Melanocyte of skin (primary cell): ENCODE measurements at places on chromosomes 4 and X. TPM values are rescaled to one million over a fixed set of nuclear protein-coding genes. Genes with fewer than 3 reads are reported as not detected.

The OR13H1 gene
- total RNA-seq: not detected in 2 replicates

The C4orf51 gene
- not detected in 2 replicates for total RNA-seq

The SPARCL1 gene
- 0.31 TPM in 1 of 2 replicates, not detected in the other for total RNA-seq

The NPY1R gene
- not detected in 2 replicates for total RNA-seq

The USP51 gene
- 7.9 and 8.0 TPM in 2 replicates for total RNA-seq

The PLS3 gene
- total RNA-seq: 152 and 188 TPM in 2 replicates

The PNMA3 gene
- not detected in 2 replicates for total RNA-seq

The GABRE gene
- not detected in 2 replicates for total RNA-seq

The PNMA6E gene
- not detected in 2 replicates for total RNA-seq

The MTM1 gene
- 13.0 and 14.8 TPM in 2 replicates for total RNA-seq

The ITIH6 gene
- total RNA-seq: under 0.01 TPM in 1 of 2 replicates, not detected in the other

The ESX1 gene
- not detected in 2 replicates for total RNA-seq

The ZNF711 gene
- total RNA-seq: 0.34 and 0.73 TPM in 2 replicates

The KLF8 gene
- total RNA-seq: 3.8 and 5.1 TPM in 2 replicates

The HTN1 gene
- not detected in 2 replicates for total RNA-seq

The PAGE5 gene
- not detected in 2 replicates for total RNA-seq

The FAM13A gene
- 28.6 and 31.0 TPM in 2 replicates for total RNA-seq

The TIGD4 gene
- 1.7 and 1.8 TPM in 2 replicates for total RNA-seq

The CHRDL1 gene
- 0.15 and 0.33 TPM in 2 replicates for total RNA-seq

The RBM41 gene
- 11.7 and 19.0 TPM in 2 replicates for total RNA-seq

The SMARCA5 gene
- total RNA-seq: 67.6 and 78.2 TPM in 2 replicates

The MAGEA2B gene
- total RNA-seq: not detected in 2 replicates

The MAGEA8 gene
- total RNA-seq: not detected in 2 replicates

The SEPTIN6 gene
- 14.5 and 24.0 TPM in 2 replicates for total RNA-seq

The MTMR8 gene
- 0.93 and 1.7 TPM in 2 replicates for total RNA-seq

The TMPRSS11B gene
- total RNA-seq: not detected in 2 replicates

The TGIF2LX gene
- not detected in 2 replicates for total RNA-seq

The RNF175 gene
- total RNA-seq: 0.46 TPM in 1 of 2 replicates, not detected in the other

The SAGE1 gene
- not detected in 2 replicates for total RNA-seq

The KIAA1210 gene
- total RNA-seq: not detected in 2 replicates

The CACNA1F gene
- total RNA-seq: not detected in 2 replicates

The TEX13B gene
- not detected in 2 replicates for total RNA-seq

The PAGE1 gene
- not detected in 2 replicates for total RNA-seq

The MEPE gene
- not detected in 2 replicates for total RNA-seq

The MAGEB1 gene
- not detected in 2 replicates for total RNA-seq

The EREG gene
- total RNA-seq: 0.15 and 0.33 TPM in 2 replicates

The SPON2 gene
- 20.0 and 21.1 TPM in 2 replicates for total RNA-seq

The SLC6A8 gene
- total RNA-seq: 52.7 and 58.8 TPM in 2 replicates

The GAGE13 gene
- total RNA-seq: not detected in 2 replicates

The TRPC5OS gene
- total RNA-seq: not detected in 2 replicates

The CCNA2 gene
- total RNA-seq: 25.8 and 32.7 TPM in 2 replicates

The CT83 gene
- total RNA-seq: not detected in 2 replicates

The SMIM10 gene
- 2.4 and 5.8 TPM in 2 replicates for total RNA-seq
